Activated naive CD8-positive, alpha-beta T cell treated with anti-CD3 and anti-CD28 coated beads for 36 hours (primary cell): ENCODE measurements at places on chromosomes 12 and 14. TPM values are rescaled to one million over a fixed set of nuclear protein-coding genes. Genes with fewer than 3 reads are reported as not detected.

CMA1 gene
- 0.25 TPM for total RNA-seq

TMEM253 gene
- total RNA-seq, result not detected

SRGAP1 gene
- 0.02 TPM for total RNA-seq

LTA4H gene
- total RNA-seq, result 93.7 TPM

BMP4 gene
- total RNA-seq, result not detected

COCH gene
- total RNA-seq, result 7.2 TPM

RAB21 gene
- 87.8 TPM for total RNA-seq
